ENCODE measurements at places on chromosomes 5 and 9.

DNA sequence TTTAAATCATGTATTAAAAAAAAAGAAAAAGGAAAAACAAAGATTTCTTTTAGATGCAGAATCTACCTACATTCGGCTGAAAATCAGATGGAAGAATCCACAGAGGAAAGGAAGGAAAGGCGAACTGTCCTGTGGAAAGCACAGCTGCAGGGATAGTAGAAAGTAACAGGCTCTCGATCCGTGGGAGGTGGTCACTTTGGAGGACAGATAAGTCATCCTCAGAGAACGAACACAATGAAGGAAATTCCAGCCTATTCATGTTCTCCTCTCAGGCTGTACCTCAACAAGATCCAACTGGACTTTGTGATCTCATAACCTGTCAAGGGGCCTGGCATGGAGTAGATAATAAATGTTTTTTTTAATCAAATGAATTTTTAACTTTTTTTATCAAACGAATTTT, 72.8 kb downstream of the NR6A1 start:
- no peak for DNase-seq

GRCh38 chr9:19770973-19771372, 17.9 kb downstream of the SLC24A2 start:
- DNase-seq: no peak

- DNase-seq: no peak
Observed at GRCh38 chr9:131943351-131943841, 136.3 kb downstream of the MED27 start.

DNA sequence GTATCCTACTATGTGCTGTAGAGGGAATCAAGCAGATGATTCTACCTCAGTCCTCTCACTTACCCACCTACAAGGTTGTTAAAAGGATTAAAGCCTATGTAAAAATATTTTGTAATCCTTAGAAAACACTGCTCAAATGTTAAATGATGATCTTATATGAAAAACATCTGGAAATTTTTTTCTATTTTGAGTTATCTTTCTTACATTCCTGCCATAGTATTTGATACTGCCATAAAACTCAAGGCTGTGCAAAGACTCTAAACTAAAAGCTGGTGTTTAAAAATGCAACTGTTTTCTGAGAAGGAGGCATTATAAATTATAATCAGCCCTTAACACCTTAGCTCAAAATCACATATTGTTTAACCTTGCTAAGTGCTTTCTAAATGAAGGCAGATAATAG, 474.2 kb downstream of the PRELID2 start:
- DNase-seq: no peak

- DNase-seq: no peak
Observed at GRCh38 chr9:99633265-99633664, 188.4 kb upstream of the NR4A3 start.

DNA sequence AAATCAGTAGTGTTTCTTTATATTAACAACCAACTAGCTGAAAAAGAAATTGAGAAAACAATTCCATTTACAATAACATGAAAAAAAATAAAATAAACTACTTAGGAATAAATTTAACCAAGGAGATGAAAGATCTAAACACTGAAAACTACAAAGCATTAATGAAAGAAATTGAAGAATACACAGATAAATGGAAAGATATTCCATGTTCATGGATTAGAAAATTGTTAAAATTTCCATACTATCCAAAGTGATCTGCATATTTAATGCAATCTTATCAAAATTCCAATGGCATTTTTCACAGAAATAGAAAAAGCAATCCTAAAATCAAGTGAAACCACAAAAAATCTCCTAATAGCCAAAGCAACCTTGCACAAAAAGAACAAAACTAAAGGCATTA, 320.2 kb upstream of the GRAMD2B start:
- no peak for DNase-seq

DNA sequence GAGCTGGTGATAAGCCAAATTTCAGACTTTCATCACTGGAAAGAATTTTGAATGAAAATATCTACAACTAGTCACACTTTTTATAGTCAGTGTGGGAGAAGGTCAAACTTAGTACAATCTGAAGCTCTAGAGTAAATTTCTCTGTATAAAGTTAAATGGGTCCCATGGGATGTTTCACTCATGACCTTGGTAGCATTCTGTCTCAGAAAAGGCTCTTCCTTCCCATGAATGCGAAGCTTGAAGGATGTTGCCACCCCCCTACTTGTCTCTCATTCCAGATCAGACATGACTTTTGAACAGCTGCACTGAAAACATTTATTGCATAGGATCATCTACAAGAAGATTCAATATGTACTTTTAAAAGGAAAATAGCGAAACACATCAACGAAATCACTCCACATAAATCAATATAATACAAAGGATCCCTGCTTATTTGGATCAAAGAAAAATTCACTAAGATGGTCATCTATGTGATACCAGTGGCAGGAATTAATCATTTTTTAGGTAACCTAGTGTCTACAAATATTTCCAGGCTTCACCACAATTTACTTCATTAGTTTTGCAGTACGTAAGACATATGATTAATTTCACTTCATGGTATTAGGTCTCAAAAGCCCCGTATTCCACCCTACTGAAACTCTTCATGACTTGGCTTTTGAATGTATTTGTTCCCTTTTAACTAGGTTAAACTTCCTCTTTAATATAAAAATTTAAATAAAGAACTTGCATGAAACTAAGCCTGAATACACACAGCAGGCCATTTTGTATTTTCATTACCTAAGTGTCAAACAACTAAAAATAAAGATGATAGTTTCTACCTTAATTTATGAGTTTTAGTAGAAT, 4.4 kb downstream of the ST8SIA4 start:
- DNase-seq: no peak

DNA sequence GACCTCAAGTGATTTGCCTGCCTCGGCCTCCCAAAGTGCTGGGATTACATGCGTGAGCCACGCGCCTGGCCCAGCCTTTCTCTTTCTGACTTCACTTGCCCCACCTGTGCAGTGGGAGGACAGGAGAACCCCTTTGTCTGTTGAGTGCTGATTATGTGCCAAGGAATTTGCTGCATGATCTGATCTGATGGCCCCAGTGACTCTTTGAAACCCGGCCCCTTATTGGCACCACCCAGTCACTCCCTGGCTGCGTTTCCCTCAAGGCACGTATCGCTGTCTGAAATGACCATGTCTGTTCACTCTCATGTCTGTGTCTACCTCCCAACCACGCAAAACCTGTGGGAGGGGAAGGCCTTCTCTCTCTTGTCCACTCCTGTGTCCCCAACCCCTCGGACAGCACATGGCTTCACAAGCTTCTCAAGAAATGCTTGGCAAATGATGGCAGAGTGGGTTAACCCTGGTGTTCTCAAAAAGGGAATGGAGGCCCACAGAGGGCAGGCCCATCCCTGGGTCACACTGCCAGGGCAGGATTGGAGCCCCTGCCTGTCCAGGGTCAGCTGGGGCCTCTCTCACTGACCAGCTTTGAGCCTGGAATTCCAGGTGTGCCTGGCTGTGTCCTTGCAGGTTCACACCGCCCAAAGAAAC, 21.9 kb downstream of the NEK6 start:
- no peak for DNase-seq

DNA sequence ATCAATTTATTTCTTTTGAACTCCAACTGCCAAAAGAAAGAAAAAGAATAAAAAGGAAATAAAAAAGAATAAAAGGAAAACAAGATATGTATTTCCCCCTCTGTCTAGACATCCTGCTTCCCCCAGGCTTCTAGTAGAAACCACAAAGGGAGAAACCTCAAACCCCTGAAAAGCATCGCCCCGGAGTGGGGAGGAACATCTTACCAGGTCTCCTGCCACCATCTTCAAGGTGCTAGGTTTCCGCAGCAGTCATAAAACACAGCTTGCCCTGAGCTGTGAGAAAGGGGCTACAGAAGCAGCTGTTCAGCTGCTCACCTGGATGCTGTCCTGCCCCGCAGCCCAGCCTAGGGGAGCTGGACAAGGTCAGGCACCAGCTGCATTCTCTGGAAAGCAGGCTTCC, 487.7 kb downstream of the GADD45G start:
- peak; percentile 10 for DNase-seq

DNA sequence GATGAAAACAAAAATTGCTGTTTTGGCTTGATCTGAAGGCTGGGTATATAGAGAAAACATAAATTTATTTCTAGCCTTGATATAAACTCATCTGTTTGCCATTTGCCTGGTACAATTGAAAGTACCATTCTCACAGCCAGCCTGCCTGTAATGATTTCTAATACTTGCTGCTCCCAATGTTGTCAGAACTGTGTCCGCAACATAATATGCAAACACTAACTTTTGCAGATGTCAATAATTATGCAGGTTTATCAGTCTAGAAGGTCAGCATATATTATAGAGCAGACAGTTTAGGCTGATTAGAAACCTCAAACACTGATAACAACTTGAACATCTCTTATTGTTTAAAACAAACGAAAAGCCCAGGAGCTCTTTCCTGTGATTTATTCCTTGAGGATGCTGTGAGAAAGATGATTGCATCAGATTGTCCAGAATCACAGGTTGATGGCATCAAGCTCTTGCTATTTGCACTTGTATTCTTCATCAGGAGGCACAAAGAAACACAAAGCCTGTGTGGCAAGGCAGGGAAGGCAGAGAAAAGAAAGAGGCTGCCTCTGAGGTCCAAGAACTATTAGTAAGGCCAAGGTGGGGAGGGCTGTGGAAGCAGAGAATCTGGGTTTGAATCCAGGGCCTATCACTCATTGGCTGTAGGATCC, 21.4 kb upstream of the HMHB1 start:
- no peak for DNase-seq

DNA sequence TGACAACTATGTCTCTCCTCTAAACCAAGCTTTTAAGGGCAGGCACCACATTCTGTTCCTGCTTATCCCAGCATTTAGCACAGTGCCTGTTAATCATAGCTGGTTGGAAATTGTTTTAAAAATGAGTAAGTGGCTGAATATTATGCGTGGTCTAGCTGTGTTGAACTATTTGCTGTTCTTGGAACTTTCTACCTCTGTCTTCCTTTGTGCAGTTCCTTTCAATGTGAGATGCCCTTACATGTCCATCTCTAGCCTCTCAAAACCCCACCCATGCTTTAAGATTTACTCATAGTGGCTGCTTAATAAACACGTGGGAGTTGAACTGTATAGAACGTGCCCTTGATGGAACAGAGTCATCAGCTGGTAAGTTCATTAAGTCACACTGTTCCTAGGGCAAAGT, 34.5 kb downstream of the C9orf57 start:
- DNase-seq: no peak

GRCh38 chr5:16776611-16777251, 159.4 kb downstream of the MYO10 start:
- DNase-seq: no peak

- DNase-seq: no peak
Observed at GRCh38 chr9:118318770-118319431, 614.7 kb downstream of the TLR4 start.

GRCh38 chr5:79256563-79256962, 20.6 kb downstream of the JMY start:
- no peak for DNase-seq

DNA sequence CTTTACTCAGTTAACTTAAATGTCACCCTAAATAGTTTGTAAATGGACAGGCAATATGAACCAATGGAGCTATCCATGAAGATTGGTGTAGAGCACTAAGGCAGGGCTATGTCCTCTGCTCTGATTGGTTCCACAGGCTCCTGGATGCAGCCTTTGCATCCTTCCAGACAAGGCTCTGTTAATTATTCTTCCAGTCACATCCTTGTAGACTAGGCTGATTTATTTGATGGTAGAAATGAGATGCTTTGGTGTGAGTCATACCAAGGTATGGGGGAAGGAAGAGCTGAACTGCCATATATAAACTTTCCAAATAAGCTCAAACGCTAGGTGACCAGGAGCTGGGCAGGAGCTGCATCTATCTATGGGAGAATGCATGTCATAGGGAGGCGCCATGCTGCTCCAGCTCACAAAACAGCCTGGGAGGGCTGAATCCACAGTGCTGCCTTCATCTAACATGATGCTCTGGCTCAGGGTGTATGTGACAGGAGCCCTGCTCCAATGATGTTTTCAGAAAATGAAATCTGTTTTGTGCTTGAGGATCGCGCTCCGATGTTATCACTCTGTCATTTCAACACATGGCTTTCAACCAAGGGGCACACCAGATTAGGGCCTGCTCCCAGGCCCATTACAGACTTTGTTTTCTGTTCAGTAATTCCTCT, 818.0 kb upstream of the ZNF608 start:
- DNase-seq: no peak

GRCh38 chr9:129761901-129762369, 9.1 kb upstream of the PTGES start:
- DNase-seq: no peak

DNA sequence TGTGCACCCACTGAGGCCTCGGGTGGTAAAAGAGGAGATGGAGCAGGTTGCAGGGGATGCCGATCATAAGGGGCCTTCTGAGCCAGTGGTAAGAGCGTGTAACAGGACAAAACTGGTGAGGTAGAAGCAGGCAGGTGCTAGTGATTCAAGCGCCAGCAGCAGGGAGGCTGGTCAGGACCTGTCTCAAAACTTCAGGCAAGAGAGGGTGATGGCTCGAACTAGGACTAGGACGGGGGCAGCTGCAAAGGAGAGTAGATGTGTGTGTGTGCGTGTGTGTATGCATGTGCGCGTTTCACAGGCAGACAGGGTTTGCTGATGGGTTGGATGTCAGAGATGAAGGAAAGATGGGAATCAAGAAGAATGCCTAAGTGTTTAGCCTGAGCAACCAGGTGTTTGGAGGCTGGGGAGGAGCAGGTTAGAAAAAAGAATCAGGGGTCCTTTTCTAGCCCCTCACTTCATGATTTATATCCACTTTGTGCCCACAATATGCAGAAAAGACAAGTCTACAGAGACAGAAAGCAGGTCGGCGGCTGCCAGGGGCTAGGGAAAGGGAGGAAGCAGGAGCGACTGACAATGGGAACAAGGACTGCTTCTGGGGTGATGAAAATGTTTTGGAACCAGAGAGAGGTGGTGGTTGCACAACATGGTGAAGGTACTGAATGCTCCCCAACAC, 15.2 kb downstream of the HRH2 start:
- no peak for DNase-seq

DNA sequence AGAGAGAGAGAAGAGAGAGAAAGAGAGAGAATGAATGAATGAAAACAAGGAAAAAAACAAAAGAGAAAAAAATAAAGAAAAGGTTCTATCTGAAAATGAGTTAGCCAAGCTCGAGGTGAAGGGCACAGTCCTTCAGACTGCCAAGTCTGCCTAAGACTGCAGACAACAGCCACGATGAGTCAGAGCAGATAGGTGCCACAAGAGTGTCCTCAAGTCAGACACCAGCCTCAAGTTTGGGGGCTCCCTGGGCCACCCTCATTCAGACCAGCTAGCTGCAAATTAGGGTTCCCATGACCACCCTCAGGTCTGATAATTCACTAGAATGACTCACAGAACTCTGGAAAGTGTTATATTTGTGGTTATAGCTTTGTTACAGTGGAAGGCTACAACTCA, 13.9 kb upstream of the HABP4 start:
- DNase-seq: no peak

DNA sequence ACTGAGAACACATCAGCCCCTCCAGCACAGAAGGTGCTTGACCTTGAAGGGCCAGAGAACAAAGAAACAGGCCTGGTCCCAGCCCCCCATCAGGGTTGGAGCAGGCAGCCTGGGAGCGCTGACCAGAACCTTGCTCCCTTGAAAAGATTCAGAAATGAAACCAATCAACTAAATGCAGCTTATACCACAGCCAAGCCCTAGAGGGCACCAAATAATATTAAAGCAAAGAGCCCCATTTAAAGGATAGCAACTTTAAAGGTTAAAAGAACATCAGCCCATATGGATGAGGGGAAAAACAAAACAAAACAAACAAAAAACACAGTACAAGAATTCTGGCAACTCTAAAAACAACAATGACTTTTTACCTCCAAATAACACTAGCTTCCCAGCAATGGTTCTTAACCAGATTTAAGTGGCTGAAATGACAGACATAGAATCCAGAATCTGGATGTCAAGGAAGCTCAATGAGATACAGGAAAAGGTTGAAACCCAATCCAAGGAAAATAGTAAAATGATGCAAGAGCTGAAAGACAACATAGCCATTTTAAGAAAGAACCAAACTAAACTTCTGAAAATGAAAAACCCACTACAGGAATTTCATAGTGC, 471.9 kb downstream of the MTRR start:
- no peak for DNase-seq

All from CD4-positive, alpha-beta T cell treated with Interleukin-12 subunit alpha and Interleukin-12 subunit beta, for 1 hour (primary cell).